ENCODE measurements at places on chromosomes 11 and 22. TPM values are rescaled to one million over a fixed set of nuclear protein-coding genes. Genes with fewer than 3 reads are reported as not detected.
A peak's percentile ranks its signal among the peaks of the same experiment; 100 is the strongest.

DNA sequence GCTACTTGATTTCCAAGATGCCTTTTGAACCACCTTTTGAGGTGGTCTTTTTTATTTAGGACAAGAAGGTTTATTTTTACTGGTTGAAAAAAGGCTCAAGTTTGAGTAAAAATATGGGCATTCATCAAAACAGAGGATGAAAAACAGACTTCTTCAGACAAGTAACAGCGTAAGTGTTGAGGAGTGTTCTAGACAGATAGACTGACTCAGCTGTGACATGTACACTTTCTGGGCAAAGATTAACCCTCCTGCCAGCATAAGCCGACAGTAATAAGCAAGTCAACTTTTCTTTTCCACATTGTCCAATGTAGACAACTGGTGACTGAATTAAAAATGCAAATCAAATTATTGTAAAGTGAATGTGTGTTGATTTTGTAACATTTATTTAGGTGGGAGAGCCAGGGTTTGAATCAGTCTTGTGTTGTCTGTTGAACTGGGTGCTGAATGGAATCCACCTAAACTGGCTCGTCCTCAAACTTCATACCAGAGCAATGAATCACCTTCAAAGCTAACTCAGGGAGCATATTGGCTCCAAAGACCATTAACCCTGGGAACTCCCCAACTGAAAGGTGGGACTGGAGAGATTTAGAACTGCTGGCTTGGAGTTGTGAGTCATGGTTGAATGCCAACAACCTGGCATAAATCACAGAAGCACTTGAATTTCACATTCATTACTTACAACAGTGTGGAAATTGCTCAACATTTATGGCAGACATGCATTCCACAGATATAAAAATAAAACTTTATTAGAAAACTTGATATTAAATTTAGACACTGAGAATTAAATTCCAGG is 377.0 kb downstream of the ETS1 start:
- no peak for DNase-seq

DNA sequence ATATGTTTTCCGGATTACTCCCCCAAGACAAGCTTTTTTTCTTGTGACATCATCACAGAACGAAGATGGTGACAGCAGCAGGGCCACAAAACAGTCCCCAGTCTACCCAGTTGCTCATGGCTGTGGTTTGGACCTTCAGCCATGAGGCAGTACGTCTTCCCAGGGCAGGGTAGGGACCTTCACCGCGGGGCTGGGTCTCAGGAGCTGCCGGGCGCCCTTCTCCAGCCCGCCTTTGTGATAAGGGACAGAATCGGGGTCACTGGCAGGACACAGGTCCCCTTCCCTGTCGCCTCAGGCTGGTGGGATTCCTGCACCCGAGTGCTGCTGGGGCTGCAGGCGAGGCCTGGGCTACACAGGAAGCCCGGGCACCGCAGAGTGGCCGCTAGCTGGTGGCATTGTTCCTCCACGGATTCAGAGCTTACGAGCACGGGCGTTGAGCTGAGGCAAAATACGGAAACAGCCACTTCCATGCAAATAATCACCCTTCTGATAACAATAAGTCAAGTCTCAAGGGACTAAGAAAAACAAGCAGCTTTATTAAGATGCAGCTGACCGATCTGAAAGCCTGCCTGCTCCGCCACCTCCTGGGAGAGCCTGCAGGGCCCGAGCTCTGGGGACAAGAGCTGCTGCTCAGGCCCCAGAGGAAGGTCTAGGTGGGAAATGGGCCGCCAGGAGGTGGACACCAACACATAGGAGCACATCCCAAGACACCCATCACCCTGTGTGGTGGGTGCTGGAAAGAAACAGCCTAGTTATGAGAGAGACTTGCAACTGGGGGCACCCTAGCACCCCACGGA is 12.3 kb downstream of the TBX1 start:
- DNase-seq, result no peak

Gene UCP2
- 13.2 TPM for total RNA-seq

- DNase-seq, result peak; percentile 16
Measured at GRCh38 chr22:49218142-49218541, 609.5 kb downstream of the BRD1 start.

Gene SERHL2
- 2.4 TPM for total RNA-seq

DNA sequence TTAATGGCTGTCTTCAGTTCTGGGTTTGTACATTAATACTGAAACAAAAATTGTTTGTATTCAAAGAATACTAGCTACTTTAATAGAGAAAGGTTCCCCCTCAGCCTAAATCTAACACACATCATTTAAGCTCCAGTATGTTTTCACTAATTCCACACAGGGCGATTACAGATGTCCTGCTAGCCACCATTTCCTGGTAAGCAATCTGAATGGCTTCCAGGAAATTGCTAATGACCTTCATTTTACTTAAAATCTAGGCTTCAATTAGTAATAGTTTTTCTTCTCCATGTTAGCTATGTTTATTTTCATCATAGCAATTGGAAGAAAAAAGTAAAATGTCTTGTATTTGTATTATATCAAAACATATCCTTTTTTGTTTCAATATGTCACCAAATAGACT is 132.8 kb downstream of the SOX6 start:
- DNase-seq, result no peak

GRCh38 chr11:112195951-112196351 is 20.6 kb downstream of the BCO2 start:
- DNase-seq, result no peak

Gene SSTR3
- total RNA-seq, result not detected

Measured in right atrium auricular region (tissue), 2 donors.